ENCODE measurements at places on chromosomes 1 and 21.

GRCh38 chr1:149916898-149917252 lies 769 bp downstream of the SV2A start:
- no peak for DNase-seq

- no peak for DNase-seq
Observed at GRCh38 chr1:59078070-59078800, 218.7 kb upstream of the FGGY start.

- DNase-seq, result no peak
Observed at GRCh38 chr1:2861143-2861987, 59.9 kb upstream of the TTC34 start.

DNA sequence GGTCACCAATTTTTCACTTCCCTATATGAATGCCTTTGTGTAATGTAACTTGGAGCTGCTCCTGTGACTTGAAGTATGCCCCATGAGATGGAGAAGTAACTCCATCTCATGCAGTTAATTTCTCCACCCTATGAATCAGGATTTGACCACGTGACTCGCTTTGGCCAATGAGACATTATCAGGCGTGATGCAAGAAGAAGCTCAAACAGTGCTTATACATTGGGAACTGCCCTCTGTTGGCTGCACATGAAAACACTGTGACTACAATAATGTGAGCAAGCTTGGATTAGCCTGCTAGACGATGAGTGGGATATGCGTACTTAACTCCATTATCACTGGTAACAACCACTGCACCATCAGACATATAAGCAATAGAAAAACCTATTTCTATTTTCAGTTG lies 684.4 kb downstream of the PLA2G4A start:
- no peak for DNase-seq

DNA sequence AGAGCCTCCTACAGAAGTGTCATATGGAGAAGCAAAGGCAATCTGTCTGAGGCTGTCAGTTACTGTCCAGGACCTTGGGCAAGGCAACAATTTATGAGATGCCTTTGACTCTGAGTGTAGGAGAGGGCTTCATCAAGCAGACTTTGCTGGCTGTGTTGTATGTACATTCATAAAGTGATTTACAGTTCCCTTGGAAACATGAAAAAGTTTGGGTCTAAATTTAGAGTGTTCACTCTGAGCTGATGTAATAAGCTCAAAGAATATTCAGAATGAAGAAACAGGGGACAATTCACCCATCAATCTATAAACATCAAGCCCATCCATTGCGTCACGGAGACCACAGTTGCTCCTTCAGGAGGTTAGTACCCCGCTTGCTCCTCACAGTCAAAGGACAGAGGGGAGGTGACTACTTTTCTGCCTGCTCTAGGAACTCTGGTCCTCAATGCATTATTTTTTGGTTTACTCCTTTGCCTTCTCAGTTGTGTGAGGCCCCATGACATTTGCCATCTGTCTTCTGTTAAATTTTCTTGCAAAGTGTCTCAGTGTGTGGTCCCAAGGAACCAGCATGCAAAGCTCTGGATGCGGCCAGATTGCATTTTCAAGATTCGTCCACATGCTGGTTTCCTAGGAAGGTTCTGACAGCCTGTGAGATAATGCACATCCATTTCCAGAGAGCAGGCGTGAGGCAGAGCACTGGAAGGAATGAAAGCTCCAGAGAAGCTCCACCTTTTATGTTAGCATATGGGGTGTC lies 241.1 kb upstream of the KIAA0040 start:
- DNase-seq, result no peak

DNA sequence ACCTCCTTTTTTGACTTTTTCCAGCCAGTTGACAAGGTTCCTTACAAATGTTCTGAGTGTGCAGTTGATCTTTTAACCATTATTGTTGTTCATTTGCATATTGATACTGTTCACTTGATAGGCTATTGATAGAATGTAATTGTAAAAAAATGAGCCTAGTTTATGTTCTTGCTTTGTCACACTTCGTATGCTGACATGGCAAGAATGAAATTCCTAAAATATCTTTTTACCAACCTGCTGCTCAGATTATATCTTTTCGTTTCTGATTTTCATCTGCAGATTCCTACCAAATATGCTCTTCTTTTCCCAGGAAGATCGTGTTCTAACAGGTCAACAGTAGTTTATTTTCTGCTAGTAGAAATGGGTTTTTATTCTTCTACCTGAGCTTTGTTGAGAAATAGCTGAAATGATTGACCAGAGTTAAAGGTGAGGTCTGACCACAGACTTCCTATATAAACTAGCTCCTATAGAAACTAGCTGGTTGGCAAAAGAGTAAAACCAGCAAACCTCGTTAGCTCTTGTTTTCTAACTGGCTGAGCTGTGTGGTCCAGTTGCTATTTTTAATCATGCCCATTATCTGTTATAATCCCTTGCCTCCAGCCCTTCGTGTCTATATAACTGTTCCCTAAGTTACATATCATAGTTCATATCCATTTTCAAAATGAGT lies 174.8 kb downstream of the HS2ST1 start:
- DNase-seq, result no peak

DNA sequence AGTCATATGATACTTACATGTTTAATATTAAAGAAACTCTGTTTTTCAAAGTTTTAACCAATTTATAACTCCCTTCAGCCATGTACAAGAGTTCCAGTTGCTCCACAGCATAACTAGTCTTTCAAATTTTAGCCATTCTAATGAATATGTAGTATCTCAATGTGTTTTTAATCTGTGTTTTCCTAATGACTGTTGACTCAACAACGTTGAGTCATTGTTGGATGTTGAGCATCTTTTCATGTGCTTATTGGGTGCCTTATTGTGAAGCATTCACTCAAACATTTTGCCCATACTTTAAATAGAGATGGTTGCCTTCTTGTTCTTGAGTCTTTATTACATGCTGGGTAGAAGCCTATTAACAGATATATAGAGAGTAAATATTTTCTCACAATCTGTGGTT lies 240.2 kb upstream of the LYPLAL1 start:
- no peak for DNase-seq

GRCh38 chr21:26982767-26983166 lies 15.9 kb upstream of the ADAMTS5 start:
- DNase-seq, result no peak

- no peak for DNase-seq
Observed at GRCh38 chr21:26909972-26910371, 56.9 kb downstream of the ADAMTS5 start.

DNA sequence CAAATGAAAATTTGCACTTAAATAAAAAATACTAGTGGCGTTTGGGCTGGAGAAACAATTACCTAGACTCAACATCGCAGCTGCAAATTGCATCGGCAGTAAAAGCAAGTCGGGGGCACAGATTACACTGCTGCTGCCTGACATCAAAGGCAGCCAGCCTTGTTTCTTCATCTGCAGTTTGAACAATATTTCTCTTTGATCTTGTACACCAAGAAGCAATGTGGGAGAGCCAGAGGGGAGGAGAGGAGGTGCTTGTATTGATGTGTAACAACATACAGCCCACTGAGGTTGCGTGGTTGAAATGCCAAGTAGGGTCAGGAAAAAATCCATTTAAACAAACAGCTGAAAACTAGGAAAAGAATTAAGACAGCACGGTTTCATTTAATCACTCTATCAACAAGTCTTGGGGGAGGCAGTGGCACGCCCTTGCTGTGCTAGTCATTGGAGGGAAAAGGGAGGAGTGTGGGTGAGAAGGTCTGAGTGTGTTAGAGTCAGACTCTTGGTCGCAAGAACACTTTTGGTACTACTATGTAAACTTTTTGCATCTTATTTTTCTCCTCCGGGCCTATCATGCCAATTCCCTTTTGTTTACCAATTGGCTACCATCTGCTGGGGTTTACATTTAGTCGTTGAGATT lies 456.5 kb downstream of the OMA1 start:
- no peak for DNase-seq

DNA sequence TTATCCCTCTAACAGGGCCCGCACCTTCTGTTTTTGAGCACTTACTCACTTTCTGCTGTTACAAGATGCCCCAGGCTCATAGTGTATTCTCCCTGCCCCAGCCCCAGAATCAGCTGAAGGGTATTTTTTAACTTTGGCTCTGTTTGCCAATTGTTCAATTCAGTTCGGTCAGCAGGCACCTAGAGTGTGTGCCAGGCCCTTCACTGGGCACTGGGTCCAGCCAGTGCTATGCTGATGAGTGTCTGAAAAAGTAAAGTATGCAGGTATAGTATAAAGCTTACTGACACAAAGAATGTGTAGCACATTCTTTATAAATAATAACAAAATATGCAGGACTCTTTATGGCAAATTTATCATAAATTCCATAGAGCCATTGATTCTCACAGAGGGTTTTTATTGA lies 35.0 kb downstream of the FHAD1 start:
- DNase-seq, result no peak

GRCh38 chr1:209989525-209989924 lies 51.5 kb downstream of the SYT14 start:
- no peak for DNase-seq

- no peak for DNase-seq
Observed at GRCh38 chr1:147821883-147822282, 61.5 kb upstream of the GJA5 start.

GRCh38 chr1:58331156-58331555 lies 215.4 kb downstream of the OMA1 start:
- DNase-seq, result no peak

- no peak for DNase-seq
Observed at GRCh38 chr1:236451796-236452373, 57.8 kb downstream of the EDARADD start.

DNA sequence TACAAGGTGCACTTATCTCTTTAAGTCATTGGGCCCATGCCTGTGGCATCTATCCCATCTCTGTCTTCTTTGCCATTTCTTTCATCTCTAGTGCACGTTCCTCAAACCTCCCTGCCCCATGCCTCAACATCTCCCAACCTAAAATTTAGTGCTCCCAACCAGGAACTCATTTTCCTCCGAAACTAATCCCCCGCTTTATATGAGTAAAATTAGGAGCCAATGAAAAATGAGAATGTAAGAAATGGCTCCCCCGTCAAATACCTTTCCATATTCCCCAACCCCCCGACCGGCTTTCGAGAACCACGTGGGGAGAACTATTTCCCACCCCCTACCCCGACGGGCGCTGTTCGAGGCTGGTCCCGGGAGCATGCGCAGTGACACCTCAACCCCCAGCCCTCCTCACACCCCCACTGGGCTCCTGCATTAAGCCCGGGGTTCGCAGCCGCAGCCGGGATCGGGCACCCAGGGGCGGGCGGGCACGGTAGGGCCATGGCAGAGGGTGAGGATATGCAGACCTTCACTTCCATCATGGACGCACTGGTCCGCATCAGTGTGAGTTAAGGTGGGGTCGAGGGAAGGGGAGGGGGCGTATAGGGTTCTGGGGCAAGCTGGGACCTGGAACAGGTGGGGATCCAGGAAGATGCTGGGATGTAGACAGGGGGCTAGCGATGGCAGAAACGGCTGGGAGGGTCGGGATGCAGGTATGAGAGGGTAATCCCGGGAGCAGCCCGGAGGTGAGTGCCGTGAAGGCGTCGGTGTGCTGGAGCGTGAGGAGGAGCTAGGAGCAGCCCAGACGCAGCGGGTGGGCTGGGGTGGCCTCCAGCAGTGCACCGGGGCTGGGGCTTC lies at the start of gene TRIM46:
Gene TRIM46 (plus strand): TSS at position 372 of the 846 bp plus-strand sequence. CDS start 118 bp downstream, at position 490.
- DNase-seq, result no peak

GRCh38 chr1:21341022-21341421 lies 50.8 kb upstream of the ECE1 start:
- no peak for DNase-seq

- no peak for DNase-seq
Observed at GRCh38 chr1:31007462-31007991, 58.0 kb downstream of the PUM1 start.

DNA sequence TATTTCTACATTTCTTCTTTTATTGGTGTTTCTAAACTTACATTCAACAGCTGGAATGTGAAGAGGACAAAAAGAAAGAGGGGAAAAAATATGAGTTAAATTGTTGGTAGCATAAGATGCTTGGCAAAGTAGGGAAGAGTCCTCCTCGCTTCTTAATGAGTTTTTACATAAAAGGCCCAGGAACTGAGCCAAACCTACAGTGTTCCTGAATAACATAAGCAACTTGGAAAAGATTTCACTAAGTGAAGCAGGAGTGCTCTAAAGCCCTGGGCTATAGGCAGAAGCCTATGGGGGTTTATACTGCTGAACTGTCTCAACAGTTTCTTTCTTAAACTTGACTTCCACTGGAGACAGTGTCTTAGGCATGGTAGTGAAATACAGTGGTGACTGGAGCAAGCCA lies 115.0 kb upstream of the USP25 start:
- DNase-seq, result no peak
